ENCODE measurements at places on chromosomes 2 and 18.

DNA sequence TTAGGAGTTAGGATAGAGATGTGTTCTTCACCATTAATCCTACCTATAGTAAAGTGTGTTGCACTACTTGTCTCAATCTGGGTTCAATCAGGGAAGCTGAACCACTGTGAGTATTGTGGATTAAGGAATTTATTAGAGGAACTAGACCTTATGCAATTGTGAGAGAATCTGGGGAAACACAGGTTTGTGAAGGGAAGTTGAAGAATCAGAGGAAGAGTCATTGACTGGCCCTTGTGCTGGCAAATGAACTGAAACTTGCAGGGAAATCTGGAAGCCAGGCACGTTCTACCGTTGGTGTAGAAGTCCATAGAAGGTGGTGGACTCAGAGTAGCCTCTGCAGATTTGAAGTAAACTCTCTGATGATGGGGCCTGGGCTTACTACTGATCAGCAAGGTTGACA is 44.7 kb upstream of the HK2 start:
- DNase-seq = no peak

DNA sequence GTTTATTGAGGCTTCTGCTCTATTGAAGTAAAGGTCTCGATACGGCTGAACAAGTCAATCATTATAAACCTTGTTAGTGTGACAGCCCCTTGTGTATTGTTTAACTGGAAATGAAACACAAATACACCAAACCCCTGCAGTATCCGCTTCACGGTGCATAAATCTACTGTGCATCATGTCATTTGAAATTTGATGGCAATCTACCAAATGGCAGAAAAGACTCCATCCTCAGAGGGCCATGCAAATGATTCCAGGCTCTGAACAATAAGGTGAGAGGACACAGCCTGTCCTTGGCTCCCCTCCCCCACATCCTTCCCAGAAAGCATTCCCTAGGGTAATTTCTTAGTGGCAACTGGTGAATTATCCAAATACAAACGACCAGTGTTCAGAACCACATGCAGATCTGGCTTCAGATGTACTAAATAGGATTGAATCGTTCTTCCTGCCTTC is 80.6 kb downstream of the ADCYAP1 start:
- no peak for DNase-seq

GRCh38 chr2:151632993-151633565 is 101.2 kb downstream of the NEB start:
- DNase-seq = no peak

- no peak for DNase-seq
These were observed 77.6 kb downstream of the WDR7 start for GRCh38 chr18:56728741-56729140.

GRCh38 chr18:33757037-33757436 is 179.0 kb downstream of the ASXL3 start:
- DNase-seq = no peak

GRCh38 chr2:121192576-121192975 is 92.4 kb downstream of the TFCP2L1 start:
- DNase-seq = no peak

GRCh38 chr18:50697509-50697908 is 122.3 kb downstream of the MRO start:
- no peak for DNase-seq

- DNase-seq = no peak
These were observed 34.1 kb downstream of the LANCL1 start for GRCh38 chr2:210442457-210442856.

DNA sequence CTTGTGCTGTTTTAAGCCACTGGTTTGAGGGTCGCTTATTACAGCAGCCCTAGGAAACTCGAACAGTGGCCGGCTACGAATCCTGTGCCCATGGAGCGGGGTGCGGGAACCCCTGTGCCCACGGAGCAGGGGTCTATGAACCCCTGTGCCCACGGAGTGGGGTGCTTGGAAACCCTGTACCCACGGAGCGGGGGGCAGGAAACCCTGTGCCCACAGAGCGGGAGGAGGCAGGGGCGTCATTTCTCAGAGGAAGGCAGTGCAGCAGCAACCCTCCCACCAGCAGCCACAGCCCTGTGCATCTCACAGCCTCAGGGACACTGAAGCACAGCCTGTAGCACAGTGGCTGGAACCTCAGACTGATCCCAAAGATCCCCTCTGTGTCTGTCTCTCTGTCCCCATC is 34.2 kb upstream of the GPC1 start:
- DNase-seq = no peak

- DNase-seq = peak; percentile 21
These were observed 19.0 kb downstream of the TPGS2 start for GRCh38 chr18:36809590-36810381.

All from effector CD4-positive, alpha-beta T cell (primary cell).